ENCODE measurements at places on chromosomes 4 and X.

GRCh38 chr4:143017210-143017609 lies 167.5 kb upstream of the USP38 start:
- no peak for DNase-seq

DNA sequence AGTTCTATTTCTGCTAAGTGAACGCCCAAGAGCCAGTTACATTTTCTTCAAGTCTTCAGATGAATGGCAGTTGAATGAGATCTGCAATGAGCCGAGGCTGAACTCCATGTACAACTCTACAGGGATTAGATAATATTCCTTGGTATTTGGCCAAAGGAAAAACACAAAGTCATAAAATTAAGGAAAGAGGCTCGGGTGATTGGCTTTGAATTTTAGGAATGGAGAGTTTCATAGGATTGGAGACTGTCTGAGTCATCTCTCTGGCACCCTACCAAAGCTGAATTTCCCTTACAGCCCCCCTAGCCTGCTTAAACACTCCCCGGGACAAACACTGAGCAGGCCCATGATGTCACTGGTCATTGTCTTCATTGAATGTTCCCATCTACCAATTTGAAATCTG lies 188.0 kb upstream of the C1QTNF7 start:
- no peak for DNase-seq

- no peak for DNase-seq
Observed at GRCh38 chrX:10597871-10598270, 22.5 kb downstream of the MID1 start.

GRCh38 chrX:23482561-23482960 lies 147.9 kb downstream of the PTCHD1 start:
- no peak for DNase-seq

DNA sequence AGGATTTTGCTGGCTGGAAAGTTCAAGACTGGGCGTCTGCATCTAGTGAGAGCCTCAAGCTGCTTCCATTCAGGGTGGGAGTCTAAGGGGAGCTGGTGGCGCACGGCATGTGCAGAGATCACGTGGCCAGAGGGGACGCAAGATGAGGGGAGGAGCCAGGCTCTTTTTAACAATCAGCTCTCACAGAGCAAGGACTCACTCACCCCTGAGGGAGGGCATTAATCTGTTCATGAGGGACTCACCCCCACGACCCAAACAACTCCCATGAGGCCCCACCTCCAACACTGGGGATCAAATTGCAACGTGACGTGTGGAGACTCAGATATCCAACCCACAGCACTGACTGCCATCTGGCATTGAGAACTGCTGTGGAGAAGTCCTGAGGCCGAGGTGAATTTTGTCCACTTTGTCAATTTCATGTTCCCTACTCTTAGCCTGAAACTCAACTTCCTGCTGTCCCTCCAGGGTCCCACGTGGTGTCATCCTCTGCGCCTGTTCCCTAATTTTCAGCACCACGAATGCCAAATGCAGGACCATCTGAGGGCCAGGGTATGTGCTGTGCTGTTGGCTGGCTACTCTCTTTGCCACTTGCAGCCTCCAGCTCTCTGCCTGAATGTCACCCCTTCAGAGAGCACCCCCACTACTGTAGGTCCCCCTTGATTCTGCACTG lies 5.6 kb downstream of the ZFP92 start:
- DNase-seq: no peak

DNA sequence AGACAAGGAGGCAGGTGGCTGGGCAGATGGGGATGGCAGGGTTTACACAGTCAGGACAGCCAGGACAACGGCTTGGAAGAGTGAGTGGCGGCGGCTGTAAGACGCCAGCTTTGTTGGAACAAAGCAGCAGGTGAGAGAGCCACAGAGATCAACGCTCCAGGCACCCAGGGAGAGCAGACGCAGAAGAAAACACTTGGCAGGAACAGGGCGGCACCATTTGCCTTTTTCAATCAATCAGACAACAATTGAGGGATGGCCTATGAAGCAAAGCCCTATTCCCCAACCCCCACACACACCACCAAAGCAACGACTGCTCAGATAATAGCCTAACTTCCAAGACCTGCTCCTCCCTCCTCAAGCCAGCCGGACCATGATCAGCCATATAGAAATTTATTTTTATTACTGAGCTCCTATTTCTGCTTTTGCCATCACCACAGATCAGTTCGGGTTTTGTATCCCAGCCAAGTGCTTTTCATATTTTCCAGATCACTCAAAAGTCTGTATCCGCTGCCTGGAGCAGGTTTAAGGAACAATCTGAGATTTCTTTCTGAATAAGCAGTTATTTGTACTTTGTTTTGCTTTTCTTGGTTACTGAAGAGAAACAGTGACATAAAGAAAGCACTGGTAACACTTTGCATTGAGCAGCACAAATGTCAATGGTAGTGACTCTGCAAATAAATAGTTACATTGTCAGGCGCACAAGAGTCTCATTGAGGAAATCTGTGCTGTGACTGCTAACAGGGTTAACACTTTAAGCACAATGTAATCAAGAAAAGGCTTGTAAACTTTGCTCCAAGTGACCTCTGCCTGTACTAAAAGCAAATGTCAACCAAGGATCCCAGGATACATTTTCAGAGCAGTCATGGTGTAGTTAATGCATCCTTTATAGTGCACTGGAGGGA lies 81.8 kb upstream of the RBPJ start:
- DNase-seq: no peak

DNA sequence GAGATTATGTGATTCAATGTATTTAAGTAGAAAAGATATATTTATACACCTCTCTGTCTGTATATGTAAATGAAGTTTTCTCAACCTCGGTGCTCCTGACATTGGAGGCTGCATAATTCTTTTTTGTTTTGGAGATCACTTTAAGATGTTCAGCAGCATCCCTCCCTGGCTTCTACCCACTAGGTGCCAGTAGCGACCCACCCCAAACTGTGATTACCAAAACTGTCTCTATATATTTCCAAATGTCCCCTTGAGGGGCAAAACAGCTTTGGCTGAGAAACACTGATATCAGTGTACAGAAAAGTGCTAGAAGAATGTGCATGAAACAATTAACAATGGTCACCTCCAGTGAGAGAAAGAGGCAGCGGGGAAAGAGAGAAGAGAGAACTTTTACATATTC lies 51.2 kb downstream of the DCX start:
- DNase-seq: no peak

DNA sequence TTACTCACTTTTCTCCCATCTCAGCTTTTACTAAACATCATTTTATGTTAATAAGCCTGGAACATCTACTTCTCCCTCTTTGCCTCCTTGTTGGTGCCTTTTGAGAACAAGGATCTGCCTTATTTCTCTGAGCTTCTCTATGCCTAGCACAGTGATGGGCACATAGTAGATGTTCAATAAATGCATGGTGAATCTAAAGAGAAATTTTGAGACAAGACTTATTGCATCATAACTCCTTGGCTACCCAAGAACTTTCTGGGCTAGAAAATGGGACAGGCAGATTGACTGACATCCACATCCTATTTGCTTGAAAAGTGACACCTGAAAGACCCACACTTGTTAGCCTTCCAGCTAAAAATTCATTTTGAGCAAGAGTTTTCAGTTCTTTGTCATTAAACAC lies 87.2 kb upstream of the TFDP3 start:
- DNase-seq: no peak

- no peak for DNase-seq
Observed at GRCh38 chrX:154774622-154775021, 12.0 kb downstream of the DKC1 start.

DNA sequence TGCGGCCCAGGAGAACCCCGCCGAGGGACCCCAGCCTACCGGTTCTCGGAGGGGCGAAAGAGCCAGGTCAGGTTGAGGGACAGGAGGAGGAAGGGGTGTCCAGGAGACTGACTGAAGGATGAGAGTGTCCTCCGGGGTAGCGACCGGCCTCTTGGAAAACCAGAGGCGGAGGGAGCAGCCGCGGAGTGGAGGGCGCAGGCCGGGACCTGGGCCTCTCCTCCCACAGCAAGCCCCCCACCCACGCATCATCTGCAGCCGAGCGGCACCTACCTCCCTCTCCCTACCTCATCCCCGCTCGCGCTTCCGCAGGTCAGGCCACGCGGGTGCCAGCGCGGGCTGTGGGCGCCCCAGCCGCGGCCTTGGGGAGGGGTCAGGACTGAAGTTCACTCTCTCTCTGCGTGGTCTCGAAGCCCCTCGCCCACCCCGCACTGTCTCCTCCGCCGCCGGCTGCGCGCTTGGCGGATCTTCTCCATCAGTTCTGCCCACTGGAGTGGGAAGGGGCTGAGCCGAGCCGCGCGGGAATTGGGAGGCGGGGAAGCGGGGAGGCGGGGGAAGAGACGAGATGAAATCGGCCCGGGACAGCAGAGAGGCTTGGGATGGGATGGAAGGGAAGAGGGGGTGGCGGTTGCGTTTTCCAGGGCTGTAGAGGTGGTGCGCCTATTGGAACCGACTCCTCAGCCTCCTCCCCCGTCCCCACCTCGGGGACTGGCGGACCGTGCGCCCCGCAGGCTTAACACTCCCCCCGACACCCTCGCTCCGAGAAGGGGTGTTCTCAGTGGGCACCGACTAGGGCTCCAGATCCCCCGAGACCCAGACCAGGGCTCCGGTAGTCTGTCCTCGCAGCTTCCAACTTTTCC lies 1.8 kb downstream of the NLGN4X start:
- DNase-seq: no peak

- DNase-seq: no peak
Observed at GRCh38 chrX:63754136-63754859, 30.7 kb downstream of the ARHGEF9 start.

GRCh38 chr4:3880615-3881120 lies 114.5 kb downstream of the ADRA2C start:
- peak; percentile 82 for DNase-seq

- no peak for DNase-seq
Observed at GRCh38 chr4:38273407-38273806, 313.2 kb downstream of the PTTG2 start.

- DNase-seq: no peak
Observed at GRCh38 chr4:71609167-71609566, 174.7 kb downstream of the GC start.

GRCh38 chr4:25925486-25926201 lies 11.6 kb downstream of the SMIM20 start:
- DNase-seq: no peak

DNA sequence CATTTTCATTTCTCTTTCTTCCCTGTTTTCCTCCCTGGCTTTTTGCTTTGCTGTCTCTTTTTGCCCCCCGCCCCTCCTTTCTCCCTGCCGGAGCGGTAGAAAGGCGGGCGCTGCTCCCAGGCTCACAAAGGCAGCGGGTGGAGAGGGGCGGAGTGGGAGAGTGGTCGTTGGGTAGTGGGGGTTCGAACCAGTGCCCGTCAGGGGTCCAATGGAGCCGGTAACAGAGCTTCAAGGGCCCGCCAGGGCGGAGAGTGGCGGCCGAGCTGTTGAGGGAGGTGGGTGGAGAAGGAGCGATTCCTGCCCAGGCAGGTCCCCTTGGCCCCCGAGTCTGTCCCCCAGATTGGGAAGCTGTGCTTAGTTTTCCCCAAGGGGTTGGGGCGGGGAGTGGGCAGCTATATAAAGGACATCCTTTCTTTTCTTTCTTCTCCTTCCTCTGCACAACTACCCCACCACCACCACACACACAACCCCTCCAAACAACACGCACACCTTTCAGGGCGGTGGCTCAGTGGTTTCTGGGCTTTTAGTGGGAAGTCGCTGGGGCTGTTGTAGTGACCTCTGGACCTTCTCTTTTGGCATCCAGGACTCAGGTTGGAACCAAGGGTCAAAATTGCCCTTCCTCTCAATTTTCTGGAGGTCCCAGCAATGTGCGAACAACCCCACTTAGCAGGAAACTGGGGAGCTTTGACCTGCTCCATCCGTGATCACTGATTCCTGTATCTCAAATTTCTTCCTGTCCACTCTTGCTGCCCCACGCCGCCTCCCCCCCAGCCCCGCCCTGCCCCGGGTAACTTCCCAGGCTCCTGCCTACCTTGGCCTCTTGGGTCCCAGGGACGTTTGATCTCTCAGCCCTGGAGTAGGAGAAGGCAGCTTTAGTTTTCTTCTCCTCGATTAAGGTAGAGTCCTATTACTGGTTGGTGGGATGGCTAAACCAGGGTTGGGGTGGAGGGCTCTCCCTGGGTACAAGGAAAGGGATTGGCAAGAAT lies 1.9 kb downstream of the EFNB1 start:
- DNase-seq: no peak

GRCh38 chr4:99485212-99485611 lies 25.6 kb upstream of the C4orf17 start:
- DNase-seq: no peak

GRCh38 chrX:38172596-38172995 lies 48.1 kb downstream of the SRPX start:
- no peak for DNase-seq

DNA sequence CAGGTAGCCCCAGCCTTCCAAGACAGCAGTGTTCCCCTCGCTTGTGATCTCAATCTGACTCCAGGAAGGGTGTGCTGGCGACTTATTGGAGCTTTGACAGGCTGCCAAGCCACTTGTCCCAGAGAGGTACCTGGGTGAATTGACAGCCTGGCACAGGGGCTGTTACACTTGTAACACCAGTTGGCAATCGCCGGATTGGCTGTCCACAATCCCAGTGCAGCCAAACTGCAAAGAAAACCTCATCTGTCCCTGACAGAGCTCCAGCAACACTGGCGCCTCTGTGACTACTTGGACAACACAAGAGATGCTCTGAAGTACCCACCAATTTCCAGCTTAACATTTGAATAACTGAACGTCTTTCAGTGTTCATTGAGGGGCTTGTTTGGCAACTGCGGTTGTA lies 76.8 kb upstream of the PRPS1 start:
- DNase-seq: no peak

- DNase-seq: no peak
Observed at GRCh38 chr4:142238589-142238988, 602.2 kb downstream of the IL15 start.

- no peak for DNase-seq
Observed at GRCh38 chr4:23697722-23698121, 192.1 kb downstream of the PPARGC1A start.

DNA sequence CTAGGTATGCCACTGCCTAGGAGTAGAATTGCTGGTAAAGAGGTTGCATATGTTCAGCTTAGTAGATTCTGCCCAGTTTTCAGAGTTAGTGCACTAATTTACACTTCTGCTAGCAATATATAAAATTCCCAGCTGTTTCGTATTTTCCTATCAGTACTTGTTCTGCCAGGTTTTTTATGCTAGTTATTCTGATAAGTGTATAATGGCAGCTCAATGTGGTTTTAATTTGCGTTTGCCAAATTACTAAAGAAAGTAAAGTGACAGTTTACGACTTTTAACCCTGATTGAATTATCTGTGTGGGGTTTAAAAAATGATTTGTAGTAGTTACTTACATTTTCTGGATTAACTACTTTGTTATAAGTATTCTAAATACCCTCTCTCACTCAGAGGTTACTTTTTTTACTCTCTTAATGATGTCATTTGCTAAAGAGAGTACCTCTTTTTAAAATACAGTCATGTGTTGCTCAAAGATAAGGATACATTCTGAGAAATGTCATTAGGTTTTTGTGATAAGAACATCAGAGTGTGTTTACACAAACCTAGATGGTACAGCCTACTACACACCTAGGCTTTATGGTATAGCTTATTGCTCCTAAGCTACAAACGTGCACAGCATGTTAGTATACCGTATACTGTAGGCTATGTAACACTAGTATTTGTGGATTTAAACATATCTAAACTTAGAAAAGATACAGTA lies 363.2 kb downstream of the IL15 start:
- DNase-seq: no peak
